ENCODE measurements at places on chromosomes 7 and 10.

GRCh38 chr7:6260291-6261187 lies 11.9 kb downstream of the CYTH3 start:
- no peak for DNase-seq

DNA sequence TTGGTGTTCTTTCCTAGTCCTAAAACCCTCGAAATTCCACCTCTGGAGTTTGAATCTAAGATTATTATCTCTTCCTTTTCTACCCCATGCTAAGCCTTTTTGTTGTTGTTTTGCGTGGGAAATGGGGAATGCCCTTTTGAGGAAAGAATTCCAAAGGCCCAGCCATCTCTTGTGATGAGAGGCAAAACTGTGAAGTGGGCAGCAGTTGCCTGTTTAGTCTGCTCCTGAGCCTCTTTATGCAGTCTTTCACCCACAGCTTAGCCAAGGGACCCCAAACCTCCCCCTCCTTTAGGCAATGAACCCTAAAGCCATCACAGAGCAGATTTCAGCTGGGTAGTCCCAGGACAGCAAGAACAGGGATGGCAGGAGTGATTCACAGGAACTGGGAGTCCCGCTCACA lies 95.5 kb downstream of the DNMBP start:
- DNase-seq, result no peak

DNA sequence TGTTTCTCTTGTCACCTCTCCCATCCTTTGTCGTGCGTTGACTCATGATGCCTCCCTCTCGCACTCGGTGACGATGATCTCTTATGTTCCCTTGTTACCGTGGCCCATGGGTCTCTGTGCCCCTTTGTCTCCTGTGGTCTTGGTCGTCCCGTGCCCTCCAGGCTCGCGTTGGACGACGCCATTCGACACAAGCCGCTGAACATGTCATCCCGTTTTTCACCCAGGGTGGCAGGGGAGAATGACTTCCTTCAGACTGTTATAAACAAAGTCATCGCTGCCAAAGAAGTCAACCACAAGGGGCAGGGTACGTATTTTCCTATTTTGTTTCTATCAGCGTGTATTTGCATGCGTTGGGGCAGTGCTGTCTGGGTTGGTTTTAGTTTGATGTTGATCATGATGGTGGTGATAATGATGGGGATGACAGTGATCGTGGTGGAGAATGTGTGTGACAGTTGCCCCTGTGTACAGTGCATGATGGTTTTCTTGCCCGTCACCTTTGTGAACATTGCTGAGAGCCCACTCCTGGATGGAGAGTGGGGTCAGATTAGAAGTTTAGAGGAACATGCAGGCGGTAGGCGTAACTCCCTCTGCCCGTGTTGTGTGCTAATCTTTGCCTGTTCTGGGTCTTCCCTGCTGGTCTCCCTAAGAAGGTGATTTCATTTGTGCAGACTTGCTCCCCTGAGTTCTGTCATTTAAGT lies 107.0 kb downstream of the DOCK1 start:
- DNase-seq, result no peak

- DNase-seq, result no peak
Measured at GRCh38 chr7:73770860-73771670, 995 bp upstream of the CLDN3 start.

- no peak for DNase-seq
Measured at GRCh38 chr10:60649485-60650377, 128.5 kb upstream of the CDK1 start.

DNA sequence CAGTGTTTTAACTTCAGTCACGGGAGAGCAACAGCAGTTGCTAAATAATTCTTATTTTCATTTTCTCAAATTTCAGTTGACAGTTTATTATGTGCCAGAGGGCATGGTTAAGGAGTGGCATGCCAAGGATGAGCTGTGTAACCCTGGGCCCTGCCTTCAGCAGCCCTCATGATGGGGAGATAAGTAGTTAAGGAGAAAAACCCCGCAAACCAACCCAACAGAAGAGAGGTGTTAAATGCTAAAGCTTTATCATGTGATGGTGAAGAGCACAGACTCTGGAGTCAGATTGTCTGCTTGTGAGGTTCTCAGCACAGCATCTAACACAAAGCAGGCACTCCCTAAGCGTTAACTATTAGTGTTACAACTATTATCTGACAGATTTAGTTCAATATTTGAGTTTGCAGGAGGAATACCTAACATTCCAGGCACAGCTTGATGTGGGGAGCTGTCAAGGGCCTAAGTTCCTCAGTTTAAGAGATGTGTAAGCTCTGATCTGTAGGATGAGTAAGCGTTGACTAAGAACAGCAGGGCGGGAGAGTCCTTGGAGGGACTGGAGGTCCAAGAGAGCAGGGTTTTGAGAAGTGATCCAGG lies 29.6 kb downstream of the STAM start:
- no peak for DNase-seq

- DNase-seq, result no peak
Measured at GRCh38 chr10:8254350-8254749, 199.9 kb downstream of the GATA3 start.

DNA sequence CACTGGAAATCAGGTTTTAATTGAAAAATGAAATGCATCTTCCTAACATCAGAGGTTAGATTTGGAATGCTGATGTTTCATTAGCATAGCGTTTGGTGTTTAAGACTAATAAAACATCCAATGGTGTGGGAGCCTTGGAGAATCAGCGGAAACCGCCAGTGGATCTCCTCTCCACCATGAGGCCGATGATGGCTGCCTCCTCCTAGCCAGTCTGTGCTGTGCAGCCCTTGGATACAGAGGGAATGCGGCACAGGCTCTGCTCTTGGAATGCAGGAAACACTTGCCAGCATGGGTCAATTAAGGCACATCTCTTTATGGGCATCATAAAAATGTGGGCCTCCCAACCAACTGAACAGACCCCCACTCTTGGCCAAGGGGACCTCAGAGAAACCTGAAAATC lies 259.9 kb downstream of the GLRX3 start:
- no peak for DNase-seq

DNA sequence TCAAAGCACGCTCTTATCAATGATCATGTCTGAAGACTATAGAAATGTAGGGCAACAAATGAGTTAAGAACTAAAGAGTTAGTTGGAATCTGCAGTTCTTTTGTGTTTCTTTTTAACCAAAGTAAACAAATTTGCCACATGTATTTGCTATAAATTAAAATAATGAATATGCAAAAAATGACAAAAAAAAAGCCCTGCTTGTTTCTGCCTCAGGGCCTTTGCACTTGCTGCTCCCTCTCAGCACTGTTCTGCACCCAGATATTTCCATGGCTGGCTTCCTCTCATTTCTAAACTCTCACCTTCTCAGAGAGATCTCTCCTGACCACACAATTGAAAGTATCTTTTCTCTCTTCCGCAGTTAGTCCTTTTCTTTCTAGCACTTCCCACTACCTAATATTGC lies 181.8 kb upstream of the YAE1 start:
- no peak for DNase-seq

- no peak for DNase-seq
Measured at GRCh38 chr10:75233444-75234016, 2.2 kb downstream of the COMTD1 start.

DNA sequence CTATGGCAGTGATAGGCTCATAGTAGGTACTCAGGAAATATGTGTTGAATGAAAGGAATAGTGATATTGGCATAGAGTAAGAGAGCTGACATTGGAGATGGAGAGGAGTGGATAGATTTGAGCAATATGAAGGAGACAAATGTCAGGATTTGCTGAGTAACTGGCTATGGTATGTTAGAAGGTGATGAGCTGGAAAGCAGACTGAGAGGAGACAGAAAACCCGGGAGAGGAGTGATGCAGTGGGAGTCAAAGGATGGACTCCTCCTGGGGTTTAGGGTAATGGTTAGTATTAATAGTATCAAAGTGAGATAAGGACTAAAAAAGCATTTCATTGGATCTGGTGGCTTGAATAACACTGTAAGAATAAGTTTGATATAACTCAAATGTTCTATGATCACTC lies 64.8 kb downstream of the CD36 start:
- DNase-seq, result no peak

DNA sequence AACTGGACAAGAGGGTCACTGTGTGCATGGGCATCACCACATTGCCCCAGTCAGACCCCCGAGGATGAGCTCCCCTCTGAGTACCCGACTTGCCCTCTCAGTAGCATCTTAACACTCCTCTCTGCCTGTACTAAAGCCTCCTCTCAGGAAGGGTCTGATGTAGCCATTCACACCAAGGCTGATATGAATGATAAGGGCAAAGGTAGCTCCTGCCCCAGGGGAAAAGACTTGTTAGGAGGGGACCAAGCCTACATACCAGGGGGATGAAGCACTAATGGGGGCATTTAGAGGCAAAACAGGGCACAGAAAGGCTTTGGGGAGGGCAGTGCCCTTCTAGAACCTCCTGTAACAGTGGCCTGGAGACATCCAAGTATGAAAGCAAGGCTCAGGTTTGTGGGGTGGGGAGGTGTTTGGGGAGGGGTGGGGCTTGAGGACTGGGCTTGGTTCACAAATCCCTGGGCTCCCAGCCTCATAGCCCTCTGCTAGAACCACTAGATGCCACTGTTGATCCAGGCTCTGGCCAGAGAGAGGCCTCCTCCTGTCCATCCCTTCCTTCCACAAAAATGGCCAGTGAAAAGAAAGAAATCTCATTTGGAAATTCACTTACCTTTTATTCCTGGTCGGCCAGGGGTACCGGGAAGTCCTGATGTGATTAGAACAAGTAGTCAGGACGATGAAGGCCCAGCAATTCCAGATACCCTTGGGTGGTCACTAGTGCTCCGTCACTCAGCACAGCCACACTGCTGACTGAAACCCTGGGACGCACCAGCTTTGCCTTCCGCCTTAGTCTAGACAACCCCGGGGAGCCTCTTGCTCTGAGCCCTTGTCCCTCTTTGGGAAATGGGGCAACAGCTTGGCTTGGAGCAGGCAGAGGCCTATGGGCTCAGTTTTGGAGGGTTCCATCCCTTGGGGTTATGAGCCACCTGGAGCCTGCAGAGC lies 40.3 kb downstream of the COL17A1 start:
- DNase-seq, result no peak

- no peak for DNase-seq
Measured at GRCh38 chr7:56028942-56029630, 22.2 kb downstream of the PSPH start.

- no peak for DNase-seq
Measured at GRCh38 chr7:24783698-24784097, 26.4 kb upstream of the GSDME start.

GRCh38 chr7:50838675-50839377 lies 56.1 kb upstream of the GRB10 start:
- DNase-seq, result no peak

DNA sequence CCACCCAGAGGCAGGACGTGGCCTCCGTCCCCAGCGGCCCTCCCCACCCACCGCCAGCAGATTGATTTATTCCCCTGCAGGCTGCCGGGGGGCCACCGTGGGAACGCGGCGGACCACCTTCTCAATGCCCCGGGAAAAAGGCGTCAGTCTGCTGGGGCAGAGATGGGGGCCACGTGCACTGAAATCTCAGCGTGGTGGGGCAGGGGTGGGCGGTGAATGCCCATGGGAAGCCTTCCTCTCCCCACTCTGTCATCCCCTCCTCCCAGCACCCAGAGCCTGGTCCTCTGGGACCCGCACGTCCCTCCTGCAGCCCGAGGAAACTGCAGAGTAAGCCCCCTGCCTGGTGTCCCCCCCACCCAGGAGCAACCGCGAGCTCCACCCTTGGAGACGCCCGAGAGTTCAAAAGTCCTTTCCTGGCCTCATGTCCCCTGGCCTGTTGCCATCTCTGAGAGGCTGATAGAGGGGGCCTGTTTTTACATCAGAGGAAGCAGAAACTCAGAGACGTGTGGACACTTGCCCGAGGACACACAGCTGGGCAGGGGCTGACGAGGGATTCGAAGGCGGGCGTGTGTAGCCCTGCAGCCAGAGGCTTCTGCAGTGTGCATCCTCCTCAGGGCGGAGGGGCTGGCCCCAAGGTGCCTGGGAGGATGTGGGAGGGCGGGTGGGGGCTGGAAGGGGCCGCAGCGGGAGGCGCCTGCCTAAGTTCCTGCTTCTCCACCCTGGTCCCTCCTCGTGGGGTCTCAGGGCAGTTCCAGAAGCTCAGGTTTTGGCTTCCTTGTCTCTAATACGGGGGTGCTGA lies 21.8 kb downstream of the UNCX start:
- no peak for DNase-seq
